ENCODE measurements at places on chromosomes 13 and 19.
A peak's percentile ranks its signal among the peaks of the same experiment; 100 is the strongest.

GRCh38 chr13:23674795-23675640, 104.8 kb downstream of the TNFRSF19 start:
- no peak for DNase-seq

DNA sequence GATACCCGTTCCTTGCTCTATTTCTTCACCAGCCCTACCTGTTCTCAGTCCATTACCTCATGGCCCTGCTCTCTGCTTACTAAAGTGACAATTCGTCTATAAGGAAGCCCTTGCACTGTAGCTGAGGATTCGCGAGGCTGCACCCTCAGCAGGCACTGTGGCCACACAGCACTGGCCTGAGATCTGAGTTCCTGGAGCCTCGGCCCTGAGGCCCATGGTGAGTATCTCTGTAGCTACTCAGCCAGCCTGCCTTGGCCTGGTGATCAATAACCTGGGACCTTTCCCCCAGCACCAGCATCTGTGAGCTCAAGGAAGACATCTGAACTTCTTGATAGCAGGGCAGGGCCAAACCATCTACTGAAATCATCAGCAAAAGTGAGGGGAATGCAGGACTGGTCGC, 90.7 kb downstream of the RGCC start:
- no peak for DNase-seq

DNA sequence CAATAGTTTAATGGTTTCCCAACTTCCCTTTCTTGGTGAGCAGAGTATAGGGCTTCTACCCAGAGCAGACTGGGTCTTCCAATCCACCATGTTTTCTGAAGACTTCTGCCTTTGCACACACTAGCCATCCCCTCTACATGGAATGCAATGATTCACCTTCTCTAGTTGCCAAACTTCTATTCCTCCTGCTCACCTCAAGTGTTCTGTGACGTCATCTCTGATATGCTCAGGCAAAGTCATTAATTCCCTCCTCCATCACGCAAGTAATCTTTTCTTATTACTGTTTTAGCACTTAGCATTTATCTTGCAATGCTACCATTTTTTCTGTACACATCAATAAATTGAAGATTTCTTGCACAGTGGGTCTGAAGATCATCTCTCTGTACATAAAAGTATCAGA, 174.2 kb downstream of the RBM26 start:
- DNase-seq, result no peak

GRCh38 chr19:50764409-50764808, 5.9 kb upstream of the GPR32 start:
- DNase-seq, result no peak

DNA sequence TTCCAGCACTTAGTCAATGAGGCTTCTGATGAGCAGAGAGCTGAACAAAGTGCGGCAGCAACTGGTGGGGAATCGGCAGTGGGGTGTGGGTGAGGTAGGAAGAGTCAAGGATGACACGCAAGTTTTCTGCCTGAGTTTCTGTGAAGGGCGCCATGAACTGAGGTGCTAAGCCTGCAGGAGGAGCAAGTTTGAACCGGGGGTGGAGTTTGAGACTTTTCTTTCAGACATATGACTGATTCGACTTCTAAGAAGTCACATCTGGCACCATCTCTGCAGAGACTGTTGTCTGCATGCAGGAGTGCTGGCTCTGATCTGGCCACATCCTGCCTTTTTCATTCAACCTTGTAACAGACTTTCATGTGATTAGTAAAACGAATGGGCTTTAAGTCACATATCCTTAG, 14.8 kb upstream of the GPI start:
- no peak for DNase-seq

DNA sequence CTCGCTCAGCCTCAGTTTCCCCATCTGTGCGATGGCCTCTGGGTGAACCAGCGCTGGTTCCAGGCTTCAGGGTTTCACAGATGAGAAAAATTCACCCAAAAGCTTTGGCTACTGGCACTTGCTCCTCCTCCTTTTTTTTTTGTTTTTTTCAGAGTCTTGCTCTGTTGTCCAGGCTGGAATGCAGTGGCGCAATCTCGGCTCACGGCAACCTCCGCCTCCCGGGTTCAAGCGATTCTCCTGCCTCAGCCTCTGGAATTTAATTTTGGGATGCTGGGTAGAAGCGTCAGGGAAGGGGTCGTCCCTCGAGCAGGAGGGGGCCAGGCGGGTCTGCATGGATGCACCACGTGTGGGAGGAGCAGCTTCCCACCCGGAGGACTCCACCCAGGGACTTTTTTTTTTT, 7.0 kb downstream of the PRSS57 start:
- peak; percentile 59 for DNase-seq

GRCh38 chr19:31294189-31294588, 55.0 kb downstream of the TSHZ3 start:
- no peak for DNase-seq

DNA sequence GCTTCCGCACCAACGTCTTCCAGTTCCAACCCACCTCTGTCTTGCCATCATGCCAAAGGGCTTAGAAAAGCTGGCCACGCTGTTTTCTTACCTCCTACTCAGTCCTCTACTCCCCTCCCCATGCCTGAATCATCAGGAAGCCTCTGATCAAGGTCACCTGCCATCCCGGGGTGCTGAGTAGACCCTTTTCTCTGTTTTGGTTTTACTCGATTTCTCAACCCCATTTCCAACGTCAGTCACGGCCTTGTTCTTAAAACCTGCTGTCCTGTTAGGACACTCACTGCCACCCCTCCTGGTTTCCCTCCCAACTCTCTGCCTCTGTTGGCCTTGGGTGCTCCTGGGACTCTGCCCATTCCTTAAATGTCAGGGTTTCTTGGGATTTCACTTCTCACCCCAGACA, 350.1 kb downstream of the FOXO1 start:
- DNase-seq, result no peak

GRCh38 chr13:64314331-64314730, 2898.7 kb upstream of the PCDH20 start:
- no peak for DNase-seq

DNA sequence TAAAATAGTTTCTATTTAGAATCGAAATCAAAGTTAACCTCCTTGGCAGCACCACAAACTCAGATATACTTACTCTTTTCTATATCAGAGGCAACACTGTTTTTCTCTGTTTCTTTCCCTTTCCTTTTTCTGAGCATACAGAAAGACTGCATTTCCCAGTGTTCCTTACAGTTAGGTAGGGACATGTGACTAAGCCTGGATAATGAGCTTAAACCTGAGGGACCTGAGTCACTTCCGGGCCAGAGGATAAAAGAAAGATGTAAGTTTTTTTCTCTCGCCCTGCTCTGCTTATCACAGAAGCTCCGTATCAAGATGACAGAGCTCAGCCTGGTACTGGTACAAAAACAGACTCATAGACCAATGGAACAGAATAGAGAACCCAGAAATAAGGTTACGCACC, 531.9 kb downstream of the KLF12 start:
- no peak for DNase-seq

DNA sequence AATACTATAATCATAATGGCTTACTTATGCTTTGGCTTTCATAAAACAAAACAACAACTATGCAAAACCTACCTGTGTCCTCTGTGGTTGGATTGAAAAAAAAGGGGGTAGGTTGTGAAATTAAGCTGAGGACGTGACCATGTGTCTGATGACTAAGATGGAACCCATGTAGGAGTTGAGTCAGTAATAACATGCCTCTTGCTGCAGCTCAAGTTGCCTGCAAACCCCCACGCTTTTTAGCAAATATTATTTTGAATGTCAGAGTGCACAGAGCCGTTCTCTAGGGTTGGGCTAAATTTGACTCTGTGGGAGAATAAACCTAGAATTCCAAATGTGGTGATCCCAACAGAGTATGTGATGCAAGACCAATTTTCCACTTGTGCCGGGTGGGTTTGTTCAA, 209.3 kb downstream of the KCNRG start:
- no peak for DNase-seq

DNA sequence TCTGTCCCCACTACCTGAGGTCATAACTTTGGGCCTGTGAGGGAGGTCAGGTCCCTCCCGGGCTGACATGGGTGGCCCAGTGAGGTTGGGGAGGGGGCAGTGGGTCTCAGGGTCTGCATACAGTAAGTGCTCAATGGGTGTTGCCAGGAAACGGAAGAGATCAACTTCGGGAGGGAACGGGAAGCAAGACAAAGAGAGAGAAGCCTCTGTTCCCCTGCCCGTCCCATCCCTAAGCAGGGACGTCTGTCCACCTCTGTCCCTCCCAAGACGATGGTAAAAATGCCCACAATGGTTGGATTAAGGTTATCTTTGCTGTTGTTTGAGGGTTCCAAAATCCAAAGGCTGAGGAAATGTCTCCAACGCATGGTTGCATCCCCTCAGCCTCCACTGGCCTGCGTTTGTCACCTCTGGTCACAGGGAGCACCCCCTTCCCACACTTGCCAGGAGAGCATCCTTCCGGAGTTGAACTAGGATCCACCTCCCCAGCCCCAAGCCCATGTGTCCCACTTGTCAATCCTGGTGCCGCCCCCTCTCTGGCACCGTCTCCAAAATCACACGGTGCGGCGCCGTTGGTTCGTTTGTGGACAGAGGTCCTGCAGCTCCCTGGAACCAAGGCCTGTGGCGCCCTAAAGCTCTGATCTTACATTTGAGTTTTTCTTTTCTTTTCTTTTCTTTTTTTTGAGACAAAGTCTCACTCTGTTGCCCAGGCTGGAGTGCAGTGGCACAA, 774 bp upstream of the HOMER3 start:
- no peak for DNase-seq

GRCh38 chr13:62510906-62511655, 1095.4 kb upstream of the PCDH20 start:
- DNase-seq, result no peak

DNA sequence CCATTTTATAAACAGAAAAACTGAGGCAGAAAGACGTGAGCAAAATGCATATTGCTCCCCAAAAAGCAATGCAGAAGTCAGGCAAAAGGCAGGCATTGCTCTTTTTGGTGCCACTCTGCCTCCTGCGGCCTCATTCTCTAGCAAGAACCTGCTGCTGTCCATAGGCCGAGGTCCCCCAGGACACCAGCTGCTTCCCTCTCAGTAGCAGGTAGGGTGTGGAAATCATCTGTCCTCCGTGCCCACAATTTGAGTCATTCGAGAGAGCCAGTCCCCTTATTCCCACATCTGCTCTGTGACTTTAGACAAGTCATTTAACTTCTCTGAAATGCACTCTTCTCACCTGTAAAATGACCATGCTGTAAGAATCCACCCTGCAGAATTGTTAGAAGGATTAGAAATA, 50.0 kb downstream of the TNFRSF19 start:
- no peak for DNase-seq

GRCh38 chr13:78841358-78841963, 182.5 kb upstream of the OBI1 start:
- no peak for DNase-seq

DNA sequence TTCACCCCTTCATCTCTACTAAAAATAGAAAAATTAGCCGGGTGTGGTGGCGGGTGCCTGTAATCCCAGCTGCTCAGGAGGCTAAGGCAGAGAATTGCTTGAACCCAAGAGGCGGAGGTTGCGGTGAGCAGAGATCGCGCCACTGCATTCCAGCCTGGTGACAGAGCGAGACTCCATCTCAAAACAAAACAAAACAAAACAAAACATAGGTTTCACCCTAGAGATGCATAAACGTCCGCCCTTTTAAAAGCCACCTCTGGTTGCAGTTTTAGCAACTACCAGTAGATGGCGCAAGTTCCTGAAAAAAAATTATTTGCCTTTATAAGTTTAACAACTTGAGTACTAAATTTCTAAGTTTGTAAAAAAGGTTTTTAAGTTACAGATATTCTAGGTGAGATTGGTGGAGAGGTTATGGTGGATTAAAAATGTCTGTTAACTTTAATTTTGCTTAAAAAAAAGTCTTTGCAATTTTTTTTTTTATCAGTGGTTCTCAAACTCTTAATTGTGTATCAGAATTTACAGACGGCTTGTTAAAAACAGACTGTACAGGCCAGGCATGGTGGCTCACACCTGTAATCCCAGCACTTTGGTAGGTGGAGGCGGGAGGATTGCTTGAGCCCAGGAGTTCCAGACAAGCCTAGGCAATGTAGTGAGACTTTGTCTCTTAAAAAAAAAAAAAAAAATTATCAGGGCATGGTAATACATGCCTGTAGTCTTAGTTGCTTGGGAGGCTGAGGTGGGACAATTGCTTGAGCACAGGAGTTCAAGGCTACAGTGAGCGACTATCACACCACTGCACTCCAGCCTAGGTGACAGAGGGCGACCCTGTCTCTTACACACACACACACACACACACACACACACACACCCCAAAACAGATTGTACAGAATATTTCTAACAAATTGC, 42.1 kb downstream of the NAA16 start:
- no peak for DNase-seq

DNA sequence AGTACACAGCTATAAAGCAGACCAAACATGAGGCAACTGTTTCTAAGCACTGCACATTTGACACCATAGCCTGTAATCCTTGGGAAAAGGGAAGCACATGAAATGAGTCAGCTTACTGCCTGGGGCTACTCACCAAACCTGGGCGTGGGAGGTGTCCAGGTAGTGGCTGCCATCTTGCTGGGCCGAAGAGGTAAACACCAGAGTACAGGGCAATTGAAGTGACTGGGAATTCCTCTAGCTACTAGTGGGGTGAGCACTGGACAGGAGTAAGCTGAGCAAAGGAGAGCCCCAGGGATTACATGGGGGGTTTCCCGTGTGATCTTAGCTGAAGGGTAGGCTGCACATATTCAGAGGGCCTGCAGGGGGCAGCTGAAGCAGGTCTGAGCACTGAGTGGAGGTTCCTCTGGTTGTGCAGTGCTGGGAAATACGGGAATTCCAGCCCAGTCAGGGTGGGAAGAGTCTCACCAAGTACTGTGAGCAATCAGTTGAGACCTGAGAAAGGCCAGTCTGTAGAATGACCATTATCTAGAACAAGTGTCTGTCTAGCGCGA, 140.5 kb downstream of the SLC7A1 start:
- no peak for DNase-seq

- no peak for DNase-seq
These were observed 52.7 kb upstream of the FAM216B start for GRCh38 chr13:42728507-42729180.

All from right cardiac atrium (tissue), 5 donors.